Astrocyte of the cerebellum (primary cell): ENCODE measurements at places on chromosomes 4 and X.
A peak's percentile ranks its signal among the peaks of the same experiment; 100 is the strongest.

- no peak for DNase-seq
Measured at GRCh38 chr4:108443585-108443984, 176.8 kb upstream of the RPL34 start.

- no peak for DNase-seq
Measured at GRCh38 chr4:80990851-80991250, 39.7 kb upstream of the BMP3 start.

DNA sequence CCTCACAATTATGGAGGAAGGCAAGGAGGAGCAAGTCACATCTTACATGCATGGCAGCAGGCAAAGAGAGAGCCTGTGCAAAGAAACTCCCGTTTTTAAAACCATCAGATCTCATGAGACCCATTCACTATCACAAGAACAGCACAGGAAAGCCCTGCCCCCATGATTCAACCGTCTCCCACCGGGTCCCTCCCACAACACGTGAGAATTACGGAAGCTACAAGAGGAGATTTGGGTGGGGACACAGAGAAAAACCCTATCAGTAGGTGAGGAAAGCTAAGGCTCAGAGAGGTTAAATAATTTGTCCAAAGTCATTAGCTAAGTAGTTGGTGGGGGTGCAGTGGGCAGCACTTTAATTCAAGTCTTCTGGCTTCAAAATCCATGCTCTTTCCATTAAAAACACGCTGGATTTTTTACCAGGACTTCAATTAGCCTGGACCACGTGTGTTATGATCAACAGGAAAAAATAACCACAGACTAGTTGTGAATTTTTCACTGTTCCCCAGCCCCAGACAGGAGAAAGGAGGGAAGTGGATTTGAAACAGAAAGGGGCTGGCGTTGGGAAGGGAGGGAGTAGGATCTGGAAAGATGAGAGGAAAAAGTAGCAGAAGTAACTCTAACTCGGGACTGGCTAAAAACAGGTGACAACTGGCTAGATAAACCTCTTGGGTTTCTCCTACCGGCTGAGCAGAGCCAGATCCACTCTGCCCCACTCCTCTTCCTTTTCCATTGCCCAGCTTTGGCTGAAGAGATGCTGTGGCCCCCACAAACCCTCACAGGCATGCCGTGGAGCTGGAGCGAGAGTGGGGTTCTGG, 986 bp downstream of the MTMR8 start:
- no peak for DNase-seq

GRCh38 chr4:98745366-98745765, 87.0 kb upstream of the TSPAN5 start:
- DNase-seq: no peak

DNA sequence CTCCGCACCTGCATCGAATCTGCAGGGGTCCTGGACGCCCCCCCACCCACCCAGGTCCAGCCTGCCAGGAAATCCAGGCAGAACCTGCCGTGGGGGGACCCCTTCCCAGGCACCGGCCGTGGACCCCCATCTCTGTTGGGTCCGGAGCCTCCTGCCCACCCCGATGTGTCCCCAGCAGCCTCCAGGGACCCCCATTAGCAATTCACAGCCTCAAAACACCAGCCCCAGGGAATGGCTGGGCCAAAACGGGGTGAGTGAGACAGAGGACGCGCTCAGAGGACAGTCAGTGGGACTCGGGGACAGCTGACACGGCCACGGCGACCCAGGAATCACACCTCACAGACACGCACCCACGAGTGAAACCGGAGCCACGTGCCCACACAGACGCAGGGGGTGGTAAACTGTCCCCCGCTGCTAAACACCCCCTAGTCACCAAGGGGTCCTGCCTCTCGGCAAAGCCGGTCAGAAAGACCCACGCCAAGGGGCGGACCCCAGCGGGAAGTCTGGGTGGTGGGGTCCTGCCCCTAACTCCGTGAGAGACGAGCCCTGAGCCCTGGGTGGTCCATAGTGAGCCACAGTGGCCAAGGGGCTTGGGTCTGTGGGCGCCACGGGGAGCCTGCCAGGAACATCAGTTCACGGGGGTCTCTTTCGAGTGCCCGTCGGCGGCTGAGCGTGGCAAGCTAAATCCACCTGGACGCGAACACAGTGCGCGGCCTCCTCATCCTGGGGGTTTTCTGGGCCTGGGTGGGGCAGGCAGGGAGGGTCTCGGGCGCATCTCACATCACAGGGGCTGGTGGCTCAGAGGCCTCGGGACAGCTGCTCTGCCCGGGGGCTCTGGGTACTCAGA, 126.5 kb upstream of the NKX1-1 start:
- no peak for DNase-seq

GRCh38 chr4:126784966-126785580, 847.7 kb upstream of the INTU start:
- DNase-seq: no peak

- no peak for DNase-seq
Measured at GRCh38 chr4:107068116-107068515, 32.0 kb upstream of the DKK2 start.

GRCh38 chrX:20952180-20952579, 422.0 kb upstream of the CNKSR2 start:
- no peak for DNase-seq

GRCh38 chr4:166092797-166093290, 219.8 kb downstream of the TLL1 start:
- no peak for DNase-seq

DNA sequence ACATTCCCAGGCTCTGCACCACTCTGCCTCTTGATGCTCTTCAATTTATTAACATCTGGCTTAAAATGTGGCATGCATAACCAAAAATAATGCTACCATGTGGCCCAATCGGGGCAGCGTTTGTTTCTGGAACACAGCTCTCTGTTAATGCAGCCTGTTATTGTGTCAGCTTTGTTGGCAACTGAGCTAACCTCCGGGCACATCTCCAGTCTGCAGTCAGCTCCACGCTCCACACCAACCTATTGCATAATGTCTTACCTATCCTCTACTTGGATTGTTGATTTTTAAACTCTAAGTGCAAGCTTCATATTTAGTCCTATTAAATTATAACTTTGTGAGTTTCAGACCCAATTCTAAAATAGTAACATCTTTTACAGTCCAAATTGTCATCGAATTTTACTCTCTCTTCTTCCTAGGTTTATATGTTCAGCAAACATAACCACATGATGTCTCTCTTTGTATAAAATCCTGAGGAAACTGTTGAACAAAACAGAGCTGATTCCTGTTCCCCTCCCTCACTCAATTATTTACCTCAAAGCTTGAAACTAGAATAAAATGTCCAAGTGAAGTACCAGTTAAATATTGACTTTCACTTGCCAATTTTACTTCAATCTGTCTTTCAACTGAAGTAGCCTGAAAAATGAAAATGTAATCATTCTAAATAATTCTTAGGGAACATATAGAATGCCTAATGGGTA, 92.2 kb upstream of the RAPGEF2 start:
- peak; percentile 85 for DNase-seq

DNA sequence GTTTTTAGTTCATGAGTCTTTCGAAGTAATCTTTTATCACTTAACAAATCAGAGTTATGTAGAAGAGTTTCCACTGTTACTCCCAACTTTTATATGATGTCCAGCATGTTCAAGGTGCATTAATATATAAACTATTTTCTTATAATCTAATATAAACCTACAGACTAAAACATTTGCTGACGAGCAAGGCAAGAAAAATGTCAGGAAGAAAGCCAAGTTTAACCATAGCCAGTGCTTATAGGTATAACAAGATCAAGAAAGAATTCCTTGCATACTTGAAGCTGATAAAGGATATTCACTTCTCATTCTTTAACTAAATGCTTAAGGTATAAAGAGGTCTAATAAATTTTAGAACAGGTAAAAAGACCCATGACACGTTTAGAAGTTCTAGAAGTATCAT, 167.7 kb downstream of the NPNT start:
- DNase-seq: peak; percentile 40

- no peak for DNase-seq
Measured at GRCh38 chrX:101360390-101360789, 11.8 kb upstream of the TIMM8A start.

GRCh38 chr4:118983831-118984230, 95.2 kb downstream of the SYNPO2 start:
- DNase-seq: no peak

DNA sequence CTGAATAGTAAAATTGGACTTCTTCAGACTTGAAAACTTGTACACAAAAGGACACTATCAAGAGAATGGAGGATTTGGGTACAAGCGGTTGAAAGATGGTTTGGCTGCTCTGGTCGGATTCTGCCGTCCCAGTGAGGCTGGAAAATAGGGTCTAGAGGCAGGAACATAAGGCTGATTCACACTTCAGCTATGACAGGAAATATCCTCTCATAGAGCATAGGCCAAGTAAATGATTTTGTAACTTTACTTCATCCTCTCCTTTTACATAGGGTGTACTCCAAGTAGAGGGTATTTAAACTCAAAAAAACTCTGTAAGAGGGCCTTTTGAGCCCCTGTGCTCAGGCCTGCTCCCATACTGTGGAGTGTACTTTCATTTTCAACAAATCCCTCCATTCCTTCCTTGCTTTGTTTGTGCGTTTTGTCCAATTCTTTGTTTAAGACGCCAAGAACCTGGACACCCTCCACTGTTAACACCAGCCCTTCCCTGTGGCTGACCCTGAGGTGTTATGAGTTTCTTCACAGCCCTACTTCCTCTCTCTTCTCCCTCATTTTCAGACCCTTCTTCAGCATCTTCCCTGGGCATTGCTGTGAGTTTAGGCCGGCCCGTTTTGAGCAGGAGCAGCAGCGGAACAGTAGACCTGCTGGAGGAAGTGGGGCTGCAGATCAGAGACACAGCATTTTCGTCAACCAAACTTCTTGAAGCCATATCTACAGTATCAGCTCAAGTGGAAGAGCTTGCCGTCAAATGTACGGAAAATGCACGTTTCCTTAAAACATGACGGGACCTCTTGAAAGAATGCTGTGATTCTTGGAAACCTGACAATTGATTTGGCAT, 7.2 kb downstream of the PGAM4 start:
- DNase-seq: no peak

DNA sequence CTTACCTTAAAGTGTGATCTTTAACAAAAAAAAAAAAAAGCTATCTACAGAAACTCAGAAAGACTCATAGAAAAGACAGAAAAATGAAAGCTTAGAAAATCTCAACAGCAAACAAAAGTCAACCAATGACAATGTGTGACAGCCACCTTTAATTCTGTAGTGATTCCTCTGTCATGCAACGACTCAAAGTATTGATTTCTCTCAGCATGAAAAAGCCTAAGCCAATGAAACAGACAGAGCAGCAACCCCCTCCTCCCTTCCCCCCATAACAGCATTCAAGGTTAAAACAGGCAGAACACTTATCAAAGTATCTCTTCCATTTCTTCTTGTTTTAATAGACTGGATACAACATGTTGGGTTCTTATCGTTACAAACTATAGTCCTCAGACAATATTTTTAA, 112.5 kb downstream of the MAB21L2 start:
- DNase-seq: no peak

DNA sequence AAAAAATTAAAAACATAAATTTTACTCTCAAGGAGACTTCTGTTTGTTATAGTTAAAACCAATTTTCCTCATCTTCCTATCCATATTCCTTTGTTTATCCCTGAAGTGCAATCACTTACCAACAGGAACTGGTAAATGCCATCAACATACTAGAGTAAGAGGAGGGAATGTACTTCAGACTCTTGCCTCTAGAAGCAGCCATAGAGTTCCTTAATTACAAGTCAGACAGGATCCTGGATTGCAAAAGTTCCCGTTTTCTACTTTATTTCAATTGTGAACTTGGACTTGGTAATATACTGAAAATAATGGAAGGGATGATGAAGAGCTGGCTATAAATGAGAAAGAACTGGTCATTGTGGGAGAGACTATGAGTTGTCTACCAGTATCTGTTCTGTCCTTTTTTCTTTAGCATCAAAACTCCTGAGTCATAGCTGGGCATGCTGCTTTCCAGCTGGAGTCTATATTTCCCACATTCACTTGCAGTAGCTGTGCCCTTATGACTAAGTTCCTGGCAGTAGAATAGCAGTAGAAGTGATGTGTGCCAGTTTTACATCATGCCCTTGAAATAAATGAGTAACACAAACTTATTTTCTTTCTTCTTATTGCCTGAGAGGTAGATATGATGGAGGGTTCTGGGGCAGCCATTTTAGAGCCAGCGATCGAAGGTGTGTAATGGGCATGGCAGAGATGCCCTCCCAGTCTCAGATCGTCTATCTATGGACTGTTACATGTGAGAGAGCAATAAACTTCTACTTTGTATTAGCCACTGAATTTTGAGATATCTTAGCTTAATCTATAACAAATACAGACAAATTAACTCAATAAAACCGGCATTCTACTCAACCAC, 26.8 kb upstream of the SPARCL1 start:
- peak; percentile 41 for DNase-seq

DNA sequence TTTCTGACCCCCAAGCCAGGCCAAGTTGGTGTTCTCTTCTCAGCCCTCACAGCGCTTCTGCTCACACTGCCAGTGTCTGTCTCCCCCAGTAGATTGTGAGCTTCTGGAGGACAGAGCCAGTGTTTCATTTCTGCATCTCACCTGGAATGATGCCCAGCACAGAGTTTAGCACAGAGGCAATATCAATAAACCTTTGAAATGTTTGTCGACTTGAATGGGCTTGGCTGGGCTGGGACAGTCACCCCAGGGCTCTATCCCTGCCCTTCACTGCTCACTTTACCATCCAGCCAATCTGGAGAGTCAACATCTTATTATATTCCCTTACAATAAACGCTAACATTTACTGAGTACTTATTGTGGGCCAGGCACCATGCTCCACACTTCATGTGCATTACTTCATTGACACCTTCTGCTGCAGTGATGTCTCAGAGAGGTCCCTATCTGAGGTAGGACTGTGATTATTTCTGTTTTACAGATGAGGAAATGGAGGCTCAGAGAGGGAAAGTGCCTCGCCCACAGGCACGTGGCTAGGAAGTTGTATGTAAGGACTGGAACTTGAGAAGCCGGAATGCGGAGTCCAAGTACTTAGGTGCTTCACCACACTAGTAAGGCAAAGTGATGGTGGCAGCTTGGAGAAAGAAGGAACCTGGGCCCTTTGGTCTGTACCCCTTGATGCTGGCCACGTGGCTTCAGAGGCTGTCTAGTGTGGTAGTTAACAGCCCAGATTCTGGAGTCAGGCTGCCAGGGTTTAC, 19.5 kb downstream of the EFNB1 start:
- DNase-seq: no peak

- DNase-seq: no peak
Measured at GRCh38 chr4:111744847-111745246, 400.4 kb upstream of the FAM241A start.
